ENCODE measurements at places on chromosomes 16 and 17. TPM values are rescaled to one million over a fixed set of nuclear protein-coding genes. Genes with fewer than 3 reads are reported as not detected.

The TMEM92 gene
- total RNA-seq, result 0.74 TPM

The GJC1 gene
- total RNA-seq, result not detected

The CRAMP1 gene
- total RNA-seq, result 27.0 TPM

The RAB40C gene
- 16.5 TPM for total RNA-seq

The SLC38A8 gene
- total RNA-seq, result not detected

The CRYBA1 gene
- not detected for total RNA-seq

The KARS1 gene
- total RNA-seq, result 118 TPM

The HS3ST2 gene
- total RNA-seq, result 0.54 TPM

The SDR42E2 gene
- 1.1 TPM for total RNA-seq

The NTN1 gene
- total RNA-seq, result 0.11 TPM

The CCDC154 gene
- total RNA-seq, result 6.7 TPM

The ZDHHC7 gene
- total RNA-seq, result 31.7 TPM

The MINK1 gene
- 142 TPM for total RNA-seq

The PLXDC1 gene
- total RNA-seq, result 30.8 TPM

The PLEKHH3 gene
- 1.6 TPM for total RNA-seq

GRCh38 chr17:80259457-80260068 lies 1.1 kb upstream of the RNF213 start:
- H3K4me1 ChIP-seq, result peaks cover 21% of the 10 kb centered on the region
- no peaks in the 10 kb centered on the region for H3K27me3 ChIP-seq
- peaks cover 5% of the 10 kb centered on the region for H3K36me3 ChIP-seq
- H3K27ac ChIP-seq, result peak overlapping the region; percentile 98
- H3K4me3 ChIP-seq, result peak overlapping the region; percentile 48
- DNase-seq, result no peak

GRCh38 chr17:76196675-76197074 lies 43.6 kb downstream of the RNF157 start:
- no peak for DNase-seq
- H3K27ac ChIP-seq, result peak overlapping the region; percentile 79
- no peaks in the 10 kb centered on the region for H3K27me3 ChIP-seq
- no peaks in the 10 kb centered on the region for H3K36me3 ChIP-seq

DNA sequence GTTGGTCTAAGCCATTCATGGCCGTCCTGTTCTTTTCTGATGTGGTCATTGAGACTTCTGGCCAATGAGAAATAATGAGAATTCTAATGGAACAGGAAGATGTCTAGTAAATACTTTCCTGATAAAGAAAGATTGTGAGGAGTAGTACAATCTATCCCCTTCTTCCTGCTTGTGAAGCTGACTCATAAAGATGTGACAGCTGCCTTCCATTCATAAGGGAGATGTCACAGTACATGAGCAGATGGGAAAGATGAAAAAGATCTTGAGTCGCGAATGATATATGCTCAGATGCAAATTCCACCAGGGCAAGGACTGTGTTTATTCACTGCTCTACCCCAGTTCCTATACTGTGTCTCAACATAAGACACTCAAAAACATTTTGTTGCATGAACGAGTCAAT lies 111.7 kb upstream of the FOXF1 start:
- no peaks in the 10 kb centered on the region for H3K27me3 ChIP-seq
- no peaks in the 10 kb centered on the region for H3K36me3 ChIP-seq
- DNase-seq, result no peak
- H3K4me3 ChIP-seq, result no peak overlapping the region

GRCh38 chr16:24440306-24440705 lies 99.1 kb upstream of the RBBP6 start:
- H3K27ac ChIP-seq, result no peak overlapping the region
- H3K4me1 ChIP-seq, result no peaks in the 10 kb centered on the region
- no peak for DNase-seq
- no peak overlapping the region for H3K4me3 ChIP-seq

DNA sequence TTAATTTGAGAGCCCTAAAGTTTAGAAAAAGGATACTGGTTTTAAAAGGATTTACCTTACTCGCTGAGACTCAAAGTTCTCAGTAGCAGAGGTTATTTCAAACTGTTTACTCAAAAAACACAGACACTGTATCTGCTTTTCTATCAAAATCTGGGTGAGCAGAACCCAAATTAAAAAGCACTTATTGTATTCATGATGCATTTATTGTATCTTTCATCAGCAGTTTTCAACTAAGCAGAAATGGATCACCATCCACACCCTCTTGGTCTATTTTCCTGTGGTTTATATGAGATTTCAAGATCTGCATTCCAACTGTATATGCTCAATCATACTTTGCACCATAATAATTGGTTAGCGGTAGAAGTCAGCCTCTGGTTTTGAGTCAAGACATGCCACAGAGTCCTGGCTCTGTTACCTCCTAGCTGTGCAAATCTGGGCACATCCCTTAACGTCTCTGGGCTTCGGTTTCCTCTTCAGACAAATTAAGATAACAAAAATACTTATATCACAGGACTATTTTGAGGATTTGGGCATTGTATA lies 109.5 kb downstream of the ASIC2 start:
- H3K36me3 ChIP-seq, result no peaks in the 10 kb centered on the region
- no peak for DNase-seq
- H3K27ac ChIP-seq, result no peak overlapping the region
- H3K4me3 ChIP-seq, result no peak overlapping the region
- H3K4me1 ChIP-seq, result no peaks in the 10 kb centered on the region

- H3K4me3 ChIP-seq, result no peak overlapping the region
- H3K27me3 ChIP-seq, result no peaks in the 10 kb centered on the region
- H3K36me3 ChIP-seq, result peaks cover 22% of the 10 kb centered on the region
These were observed 26.0 kb upstream of the RSL1D1 start for GRCh38 chr16:11877374-11877773.

- H3K4me1 ChIP-seq, result peaks cover 5% of the 10 kb centered on the region
- peak within 1 kb of the TSS; percentile 12 for H3K4me3 ChIP-seq
- DNase-seq, result peak; percentile 7
These were observed at the start of gene GJC1 for GRCh38 chr17:44829523-44830358. TSS of gene GJC1 (minus strand) at chr17:44830287. CDS start at chr17:44805817, 24,470 bp downstream.

- H3K4me1 ChIP-seq, result peaks cover 17% of the 10 kb centered on the region
- no peak overlapping the region for H3K4me3 ChIP-seq
- H3K27ac ChIP-seq, result no peak overlapping the region
- no peaks in the 10 kb centered on the region for H3K36me3 ChIP-seq
- DNase-seq, result no peak
These were observed 76.0 kb downstream of the WIPI1 start for GRCh38 chr17:68381076-68381900.

- H3K27ac ChIP-seq, result peak overlapping the region; percentile 86
- no peaks in the 10 kb centered on the region for H3K27me3 ChIP-seq
- H3K36me3 ChIP-seq, result no peaks in the 10 kb centered on the region
- H3K4me3 ChIP-seq, result peak overlapping the region; percentile 75
- peaks cover 41% of the 10 kb centered on the region for H3K4me1 ChIP-seq
These were observed 16.6 kb downstream of the SOX8 start for GRCh38 chr16:998211-998610.

DNA sequence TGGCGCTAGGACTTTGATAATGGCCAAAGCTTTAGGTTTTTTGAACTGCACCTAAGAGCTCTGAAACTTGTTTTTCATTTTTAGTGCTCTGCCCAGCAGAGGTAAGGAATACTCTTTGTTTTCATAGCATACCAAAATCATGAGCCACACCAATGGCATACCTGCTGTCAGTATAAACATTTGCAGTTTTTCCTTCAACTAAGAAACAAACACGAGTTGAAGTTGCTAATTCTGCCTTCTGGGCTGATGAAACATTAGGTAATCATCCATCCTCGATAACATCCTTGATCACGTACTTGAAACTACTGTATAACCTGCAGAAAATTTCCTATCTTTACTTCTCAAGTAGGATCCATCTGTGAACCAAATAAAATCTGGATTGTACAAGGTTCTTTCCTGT lies 20.6 kb upstream of the B4GALNT2 start:
- DNase-seq, result no peak
- H3K36me3 ChIP-seq, result no peaks in the 10 kb centered on the region
- H3K4me1 ChIP-seq, result no peaks in the 10 kb centered on the region
- no peak overlapping the region for H3K27ac ChIP-seq

DNA sequence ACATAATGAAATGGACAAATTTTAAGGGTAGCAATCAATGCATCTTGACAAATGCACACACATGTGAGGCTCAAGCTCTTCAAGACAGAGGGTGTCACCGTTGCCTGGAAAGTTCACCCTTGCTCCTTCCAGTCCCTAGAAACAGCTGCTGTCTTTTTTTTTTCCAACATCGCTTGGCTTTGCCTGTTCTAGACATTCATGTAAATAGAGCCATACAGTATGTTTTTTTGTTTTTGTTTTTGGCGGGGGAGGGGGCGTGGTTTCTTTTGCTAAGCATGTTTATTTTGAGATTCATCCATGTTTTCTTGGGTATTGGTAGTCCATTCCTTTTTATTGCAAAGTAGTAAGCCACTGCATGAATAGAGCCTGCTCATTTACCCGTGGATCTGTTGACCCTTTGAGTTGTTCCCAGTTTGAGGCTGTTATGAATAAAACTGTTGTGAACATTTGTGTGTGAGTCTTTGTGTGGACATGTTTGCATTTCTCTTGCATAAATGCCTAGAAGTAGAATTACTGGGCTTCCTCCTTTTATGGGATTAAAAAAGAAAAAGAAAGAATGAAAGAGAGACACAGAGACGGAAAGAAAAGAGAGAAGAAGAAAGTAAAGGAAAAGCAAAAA lies 78.4 kb downstream of the NT5M start:
- no peaks in the 10 kb centered on the region for H3K27me3 ChIP-seq
- no peak overlapping the region for H3K4me3 ChIP-seq
- no peak for DNase-seq
- no peak overlapping the region for H3K27ac ChIP-seq
- H3K4me1 ChIP-seq, result no peaks in the 10 kb centered on the region
- H3K36me3 ChIP-seq, result no peaks in the 10 kb centered on the region

DNA sequence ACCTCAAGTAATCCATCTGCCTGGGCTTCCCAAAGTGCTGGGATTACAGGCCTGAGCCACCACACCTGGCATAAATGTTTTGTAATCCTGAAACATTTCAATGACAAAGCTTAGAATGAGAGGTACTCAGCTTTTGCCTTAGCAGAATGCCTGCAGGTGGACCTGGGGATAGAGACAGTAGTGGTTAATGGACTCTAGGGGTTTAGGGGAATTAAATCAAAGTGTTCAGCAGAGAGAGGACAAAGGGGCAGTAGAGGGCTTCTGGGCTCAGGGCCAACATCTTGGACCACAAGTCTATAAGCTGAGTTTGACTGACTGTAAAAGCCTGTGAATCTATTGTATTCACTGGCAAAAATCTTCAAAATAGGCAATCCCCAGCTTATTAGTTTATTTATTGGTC lies 36.0 kb upstream of the MED13 start:
- H3K4me3 ChIP-seq, result no peak overlapping the region
- no peak overlapping the region for H3K27ac ChIP-seq
- no peak for DNase-seq

- H3K4me1 ChIP-seq, result no peaks in the 10 kb centered on the region
- no peaks in the 10 kb centered on the region for H3K27me3 ChIP-seq
- H3K36me3 ChIP-seq, result no peaks in the 10 kb centered on the region
- no peak overlapping the region for H3K27ac ChIP-seq
These were observed 49.3 kb downstream of the TRAF4 start for GRCh38 chr17:28792877-28793661.

GRCh38 chr16:59545721-59546120 lies 811.6 kb upstream of the GOT2 start:
- no peaks in the 10 kb centered on the region for H3K36me3 ChIP-seq
- H3K27me3 ChIP-seq, result no peaks in the 10 kb centered on the region
- DNase-seq, result no peak
